ENCODE measurements at places on chromosomes 12 and 14.

GRCh38 chr14:61878931-61879330 is 116.7 kb downstream of the SNAPC1 start:
- DNase-seq = no peak

- no peak for DNase-seq
Measured at GRCh38 chr12:52772188-52772587, 5.0 kb downstream of the KRT76 start.

DNA sequence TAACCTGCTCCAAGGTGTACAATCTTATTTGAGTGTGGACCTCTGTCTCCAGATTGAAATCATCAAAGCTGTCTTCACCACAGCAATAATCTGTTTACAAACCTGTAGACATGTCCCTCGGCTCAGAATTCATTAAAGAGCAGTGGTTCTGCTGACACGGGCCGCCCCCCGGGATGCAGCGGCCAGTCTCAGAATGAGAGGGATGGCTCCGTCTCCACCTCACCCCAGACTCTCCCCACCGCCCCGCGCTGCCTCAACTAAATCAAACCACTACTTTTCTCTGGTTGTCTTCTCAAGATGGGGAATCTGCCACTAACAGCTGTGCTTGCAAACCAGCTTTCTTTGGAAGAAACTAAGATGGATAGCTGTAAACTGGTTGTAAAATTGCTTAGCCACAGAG is 56.2 kb downstream of the SLC15A4 start:
- no peak for DNase-seq

- no peak for DNase-seq
Measured at GRCh38 chr12:38282886-38283285, 33.7 kb upstream of the ALG10B start.

- DNase-seq = no peak
Measured at GRCh38 chr14:100679707-100680438, 46.8 kb upstream of the DLK1 start.

- no peak for DNase-seq
Measured at GRCh38 chr14:92500491-92500941, 13.1 kb upstream of the RIN3 start.

- no peak for DNase-seq
Measured at GRCh38 chr12:73833746-73834145, 703.9 kb upstream of the ATXN7L3B start.

DNA sequence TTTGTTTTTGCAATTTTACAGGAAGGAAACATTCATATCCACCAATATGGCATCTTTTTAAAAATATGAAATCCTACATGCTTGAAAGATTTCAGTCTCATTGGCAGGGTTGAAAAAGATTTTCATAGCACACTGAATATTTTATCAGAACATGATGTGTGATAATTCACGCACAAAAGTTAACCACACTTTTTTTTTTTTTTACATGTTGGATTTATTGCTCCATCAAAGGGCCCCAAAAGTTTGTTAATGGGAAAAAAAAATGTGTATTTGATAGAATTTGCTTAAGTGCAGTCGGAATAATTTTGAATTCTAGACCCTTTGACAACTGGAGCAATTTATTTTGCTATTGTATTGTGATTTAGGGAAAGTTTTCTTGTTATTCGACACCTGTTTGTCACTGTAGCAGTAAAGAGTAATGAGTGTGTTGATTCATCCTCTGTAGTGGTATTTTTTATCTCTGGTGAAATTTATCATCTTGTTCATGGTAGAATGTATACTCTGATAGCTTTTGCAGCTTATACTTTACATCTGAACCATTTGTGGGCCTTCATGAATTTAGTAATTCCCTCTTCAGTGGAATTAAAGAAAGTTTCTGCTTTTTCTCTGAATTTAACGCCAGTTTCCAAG is 1.1 kb downstream of the EML1 start:
- no peak for DNase-seq

GRCh38 chr12:96186607-96187301 is 7.4 kb upstream of the ELK3 start:
- no peak for DNase-seq

DNA sequence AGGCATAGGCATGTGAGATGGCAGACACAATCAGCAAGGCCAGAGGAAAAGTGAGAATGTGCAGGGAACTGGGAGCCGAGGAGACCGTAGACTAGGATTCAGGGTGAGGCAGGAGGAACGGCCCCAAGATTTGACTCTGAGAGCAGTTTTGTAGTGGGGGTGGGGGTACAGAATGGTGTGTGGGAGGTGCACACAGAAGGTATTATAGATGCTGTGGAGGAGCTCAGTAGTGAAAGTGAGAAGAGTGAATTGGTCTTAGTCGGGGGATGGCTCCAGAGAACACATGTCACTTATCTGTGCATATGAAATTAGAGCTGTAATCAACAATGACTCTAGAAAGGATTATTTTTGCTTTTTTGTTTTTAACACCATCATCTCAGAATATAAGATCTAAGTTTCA is 11.9 kb downstream of the ZNF664 start:
- DNase-seq = no peak

- no peak for DNase-seq
Measured at GRCh38 chr12:8913702-8914032, 642 bp upstream of the PHC1 start.

DNA sequence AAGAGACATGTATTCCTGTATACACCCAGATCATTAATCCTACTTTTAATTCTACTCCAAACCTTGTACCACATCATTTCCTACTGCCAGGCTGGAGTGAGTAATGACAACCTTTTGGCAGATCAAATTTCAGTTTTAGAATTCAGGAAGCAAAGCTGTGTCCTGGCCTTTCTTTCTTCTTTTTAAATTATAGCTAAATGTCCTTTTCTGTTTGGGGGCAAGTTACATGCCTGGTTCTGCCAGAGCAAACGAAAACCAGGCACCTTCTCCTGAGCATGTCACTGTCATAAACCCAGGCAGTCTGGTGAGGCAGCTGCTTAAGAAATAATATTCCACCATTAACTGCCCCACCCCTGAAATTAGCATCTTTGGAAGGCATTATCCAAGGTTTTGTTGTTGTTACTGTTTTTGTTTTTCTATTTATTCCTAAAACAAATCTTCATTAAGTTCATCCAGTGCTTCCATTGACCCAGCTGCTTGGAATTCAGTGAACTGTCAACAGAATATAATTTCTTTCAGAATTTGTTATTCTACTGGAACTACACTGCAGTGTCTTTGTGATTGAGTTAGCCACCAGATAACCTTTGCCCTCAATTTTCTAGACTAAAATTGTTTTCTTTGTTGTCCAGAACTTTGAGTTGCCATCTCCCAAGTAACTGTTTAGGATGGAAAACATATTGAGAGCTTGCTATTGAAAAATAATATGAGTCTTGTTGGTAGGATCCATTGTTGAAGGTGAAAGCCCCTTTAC is 33.2 kb downstream of the SAMD4A start:
- no peak for DNase-seq

GRCh38 chr14:22822571-22823098 is 7.1 kb upstream of the MRPL52 start:
- DNase-seq = peak; percentile 57

- DNase-seq = no peak
Measured at GRCh38 chr12:119378903-119379302, 44.4 kb downstream of the CCDC60 start.

DNA sequence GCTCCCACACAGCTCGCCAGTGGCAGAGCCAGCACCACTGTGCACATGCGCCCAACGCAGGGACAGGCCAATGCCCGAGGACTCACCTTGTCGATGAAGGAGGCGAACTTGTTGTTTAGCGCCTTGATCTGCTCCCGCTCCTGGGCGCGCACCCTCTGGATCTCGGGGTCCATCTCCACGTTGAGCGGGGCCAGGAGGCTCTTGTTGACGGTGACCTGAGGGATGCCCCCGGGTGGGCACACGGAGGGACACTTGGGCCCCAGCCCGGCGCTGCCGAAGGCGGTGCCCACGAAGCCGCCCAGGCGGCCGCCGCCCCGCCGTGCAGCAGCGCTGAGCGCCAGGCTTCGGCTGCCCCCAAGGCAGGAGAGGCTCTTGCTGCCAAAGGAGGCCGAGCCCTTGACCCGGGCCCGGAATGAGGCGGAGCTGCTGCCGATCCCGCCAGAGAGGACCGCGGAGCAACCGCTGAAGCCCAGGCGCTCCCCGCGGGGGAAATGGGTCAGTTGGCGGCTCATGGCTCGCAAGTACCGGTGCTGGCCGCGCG is at the start of gene KRT72:
KRT72 (minus strand) TSS at position 523 of the 541 bp plus-strand sequence; CDS start at position 512, 11 bp downstream.
- no peak for DNase-seq
